ENCODE measurements at places on chromosomes 12 and 14.

- DNase-seq: no peak
Observed at GRCh38 chr12:94721173-94721572, 70.8 kb upstream of the TMCC3 start.

GRCh38 chr12:124904306-124905098 is 9.9 kb downstream of the UBC start:
- no peak for DNase-seq

GRCh38 chr14:70887207-70887681 is 20.0 kb upstream of the PCNX1 start:
- DNase-seq: peak; percentile 25

DNA sequence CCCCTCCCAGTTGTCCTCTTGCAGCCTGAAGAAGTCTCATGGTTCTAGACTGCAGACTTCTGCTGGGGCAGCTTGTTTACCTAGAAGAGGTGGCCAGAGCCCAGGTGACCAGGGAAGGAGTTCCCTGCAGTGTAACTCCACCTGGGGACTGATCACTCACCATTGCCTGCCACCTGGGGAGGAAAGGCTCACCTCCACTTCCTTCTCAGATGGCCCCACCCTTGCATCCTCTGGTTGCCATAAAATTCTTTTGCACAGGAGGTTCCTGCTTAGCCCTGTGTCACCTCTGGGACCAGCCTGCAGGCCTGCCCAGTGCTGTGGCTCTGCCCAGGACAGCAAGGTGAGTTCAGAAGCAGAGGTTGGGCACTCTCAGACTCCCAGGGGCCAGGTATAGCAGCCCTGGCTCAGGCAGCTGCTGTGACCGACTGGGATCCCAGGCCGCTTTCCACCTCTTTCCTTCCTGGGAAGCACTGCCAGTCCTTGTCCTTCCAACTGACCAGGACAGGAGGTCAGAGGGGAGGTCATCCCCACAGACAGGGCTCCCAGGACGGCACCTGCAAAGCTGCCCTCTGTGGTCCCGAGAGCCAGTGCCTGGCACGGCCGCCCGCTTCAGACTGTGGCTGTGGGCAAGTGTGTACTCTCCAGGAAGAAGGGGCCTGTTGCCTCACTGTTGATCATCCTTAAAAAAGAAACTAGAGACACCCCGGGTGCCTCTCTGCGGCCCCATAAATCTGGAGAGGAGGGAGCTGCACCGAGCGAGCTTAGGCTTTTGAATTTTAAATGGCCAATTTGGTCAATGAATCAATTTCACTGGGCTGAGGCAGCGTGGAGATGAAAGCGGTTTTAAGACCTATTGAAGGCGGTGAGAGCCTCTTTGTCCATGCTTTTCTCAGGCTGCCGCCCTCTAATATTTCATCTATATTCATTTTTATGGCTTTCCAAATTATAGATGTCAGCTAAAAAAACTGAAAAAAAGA is 79.5 kb upstream of the C14orf180 start:
- DNase-seq: no peak

DNA sequence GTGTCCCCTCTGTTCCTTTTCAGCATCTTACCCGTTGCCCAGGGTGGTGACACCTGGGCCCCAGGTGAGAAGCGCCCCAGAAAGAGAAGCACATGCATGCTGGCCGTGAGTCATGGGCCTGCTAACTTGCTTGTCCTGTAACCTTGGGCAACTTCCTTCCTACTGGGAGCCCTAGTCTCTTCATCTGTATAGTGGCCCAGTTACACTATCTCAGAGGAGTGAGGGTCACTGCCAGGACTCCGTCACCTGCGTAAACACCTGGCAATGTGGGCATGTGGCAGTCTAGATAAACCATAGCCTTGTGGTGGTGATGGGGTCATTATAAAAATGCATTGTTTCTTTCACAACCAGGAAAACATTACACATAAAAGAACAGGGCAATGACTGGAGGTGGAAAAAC is 125.2 kb downstream of the SLC25A47 start:
- DNase-seq: no peak

DNA sequence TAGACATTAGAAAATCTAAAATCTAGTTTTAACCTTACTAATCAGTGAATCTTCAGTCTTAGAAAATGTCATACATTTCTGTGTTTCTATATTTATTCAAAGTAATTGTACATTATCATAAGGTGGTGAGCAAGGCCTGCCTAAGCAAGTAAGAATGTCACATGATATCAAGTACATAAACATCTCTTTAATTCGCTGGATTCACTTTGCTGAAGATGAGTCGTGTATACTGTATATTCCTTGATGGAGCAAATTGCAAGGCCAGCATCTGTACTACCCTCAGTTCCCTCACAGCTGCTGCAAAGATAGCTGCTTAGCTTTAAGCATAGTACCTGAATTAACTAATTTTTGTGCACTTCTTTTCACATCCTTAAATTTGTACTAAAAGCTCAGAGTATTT is 8.5 kb upstream of the AK7 start:
- no peak for DNase-seq

GRCh38 chr14:64800000-64800399 is 79.7 kb downstream of the SPTB start:
- DNase-seq: peak; percentile 16

DNA sequence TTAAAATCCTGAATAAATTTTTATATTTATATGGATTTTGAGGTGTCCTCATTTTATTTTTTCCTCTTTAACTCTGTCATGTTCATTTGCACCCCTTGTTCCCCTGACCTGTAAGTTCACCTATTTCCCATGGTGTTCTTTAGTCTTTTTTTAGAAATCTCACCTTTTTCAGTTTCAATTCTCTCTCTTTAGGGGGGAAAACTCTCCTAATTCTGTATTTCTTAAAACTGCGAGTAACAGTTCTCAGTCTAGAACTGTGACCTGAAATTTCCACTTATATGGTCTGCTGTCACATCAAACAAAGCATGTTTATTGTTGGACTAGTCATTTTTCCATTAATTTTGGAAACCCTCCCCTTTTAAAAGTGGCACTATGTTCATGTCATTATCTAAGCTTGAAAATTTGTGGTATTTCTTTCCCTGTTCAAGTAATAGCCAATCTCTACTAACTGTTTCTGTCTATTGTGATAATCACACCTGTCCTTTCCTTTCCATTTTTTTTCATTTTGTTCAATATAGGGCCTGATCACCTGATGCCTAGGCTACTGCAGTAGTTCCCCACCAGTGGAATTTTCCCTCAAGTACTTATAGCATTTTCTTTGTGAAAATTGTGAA is 14.0 kb upstream of the FBXO33 start:
- no peak for DNase-seq

DNA sequence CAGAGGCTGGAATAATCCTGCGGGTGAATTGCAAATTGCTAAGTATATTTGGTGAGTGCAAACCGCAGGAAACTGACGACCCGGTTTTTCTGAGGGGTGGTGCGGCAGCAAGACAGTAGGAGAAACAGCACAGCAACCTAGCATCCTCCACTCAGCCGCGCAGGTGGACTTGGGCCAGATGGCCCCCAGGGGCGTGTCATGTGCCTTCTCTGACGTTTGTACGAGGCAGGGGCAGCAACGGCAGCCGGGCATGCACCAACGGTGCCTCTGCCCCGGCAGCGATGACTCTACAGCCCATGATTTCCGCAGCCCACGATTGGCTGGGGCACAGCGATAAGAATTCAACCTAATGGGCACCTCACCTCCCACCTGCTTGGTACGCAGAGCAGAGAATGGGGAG is 11.1 kb upstream of the CLEC2A start:
- DNase-seq: peak; percentile 72

GRCh38 chr14:22463763-22464173 is 125.3 kb downstream of the DAD1 start:
- DNase-seq: no peak

DNA sequence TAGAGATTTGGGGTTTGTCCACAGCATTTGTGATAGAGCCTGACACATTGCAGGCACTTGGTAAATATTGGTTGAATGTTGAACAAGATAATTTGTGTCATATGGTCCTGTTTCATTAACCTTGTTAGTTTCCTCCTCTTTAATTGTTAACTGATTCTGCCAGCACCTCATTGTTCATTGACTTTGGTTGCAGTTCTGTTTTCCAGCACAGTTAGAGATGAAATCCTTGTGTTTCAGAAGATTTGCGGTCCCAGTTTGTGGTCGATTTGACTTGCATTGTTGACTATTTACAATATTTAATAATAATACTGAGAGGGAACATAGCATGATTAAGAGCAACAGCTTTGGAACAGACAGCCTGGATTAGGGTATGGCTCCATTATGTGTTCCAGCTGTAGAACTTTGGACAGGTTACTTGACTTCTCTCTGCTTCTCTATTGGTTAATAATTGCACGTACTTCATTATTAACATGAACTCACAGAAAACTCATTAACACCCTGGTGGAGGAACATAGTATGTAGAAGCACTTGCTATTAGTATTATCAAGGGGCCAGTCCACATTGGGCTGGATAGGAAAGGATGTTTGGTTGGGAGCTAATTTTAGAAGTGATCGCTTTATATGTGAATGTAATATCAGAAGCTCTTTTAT is 8.7 kb downstream of the DRAM1 start:
- DNase-seq: no peak

DNA sequence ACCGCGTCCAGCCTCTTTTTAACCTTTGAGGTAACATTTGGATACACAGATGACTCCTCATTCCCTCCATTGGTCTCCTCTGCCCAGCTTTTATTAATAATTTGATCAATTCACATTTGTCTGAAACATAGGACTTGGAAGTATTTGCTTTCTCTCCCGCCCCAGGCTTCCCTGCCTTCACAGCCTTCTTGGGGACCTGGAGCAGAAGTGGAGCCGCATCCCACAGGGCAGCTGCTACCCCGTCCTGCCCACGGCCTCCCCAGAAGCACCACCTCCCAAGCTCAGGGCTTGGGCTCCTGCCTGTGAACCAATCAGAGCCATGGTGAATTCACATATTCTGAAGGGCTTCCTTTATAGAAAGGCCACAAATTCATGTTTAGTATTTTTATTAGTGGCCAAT is 97.6 kb downstream of the PIWIL1 start:
- DNase-seq: no peak

DNA sequence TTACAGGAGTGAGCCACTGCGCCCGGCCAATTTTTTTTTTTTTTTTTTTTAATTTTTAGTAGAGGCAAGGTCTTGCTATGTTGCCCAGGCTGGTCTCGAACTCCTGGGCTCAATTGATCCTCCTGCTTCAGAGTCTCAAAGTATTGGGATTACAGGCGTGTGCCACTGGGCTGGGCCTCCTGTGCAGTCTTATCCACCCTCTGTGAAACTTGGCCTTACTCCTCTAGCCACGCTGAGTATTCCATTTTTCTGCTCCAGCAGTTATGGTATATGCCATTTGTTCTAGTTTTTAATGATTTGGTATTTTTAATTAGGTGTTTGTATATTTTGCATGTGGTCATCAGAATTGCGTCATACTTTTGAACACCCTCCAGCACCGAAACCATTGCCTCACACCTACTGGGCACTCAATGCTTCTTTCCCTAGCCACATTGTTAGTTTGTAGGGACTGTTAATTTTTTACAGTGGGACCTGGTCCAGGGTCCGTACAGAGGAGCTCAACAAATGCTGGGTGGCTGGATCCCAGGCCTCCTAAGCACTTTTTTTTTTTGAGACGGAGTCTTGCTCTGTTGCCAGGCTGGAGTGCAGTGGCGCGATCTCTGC is 11.4 kb downstream of the RIOX1 start:
- no peak for DNase-seq

- DNase-seq: no peak
Observed at GRCh38 chr12:71125515-71125914, 32.3 kb downstream of the TSPAN8 start.

- DNase-seq: no peak
Observed at GRCh38 chr14:87331991-87332390, 661.0 kb downstream of the GALC start.

- peak; percentile 49 for DNase-seq
Observed at GRCh38 chr14:32332415-32333316, 3.6 kb downstream of the AKAP6 start.

DNA sequence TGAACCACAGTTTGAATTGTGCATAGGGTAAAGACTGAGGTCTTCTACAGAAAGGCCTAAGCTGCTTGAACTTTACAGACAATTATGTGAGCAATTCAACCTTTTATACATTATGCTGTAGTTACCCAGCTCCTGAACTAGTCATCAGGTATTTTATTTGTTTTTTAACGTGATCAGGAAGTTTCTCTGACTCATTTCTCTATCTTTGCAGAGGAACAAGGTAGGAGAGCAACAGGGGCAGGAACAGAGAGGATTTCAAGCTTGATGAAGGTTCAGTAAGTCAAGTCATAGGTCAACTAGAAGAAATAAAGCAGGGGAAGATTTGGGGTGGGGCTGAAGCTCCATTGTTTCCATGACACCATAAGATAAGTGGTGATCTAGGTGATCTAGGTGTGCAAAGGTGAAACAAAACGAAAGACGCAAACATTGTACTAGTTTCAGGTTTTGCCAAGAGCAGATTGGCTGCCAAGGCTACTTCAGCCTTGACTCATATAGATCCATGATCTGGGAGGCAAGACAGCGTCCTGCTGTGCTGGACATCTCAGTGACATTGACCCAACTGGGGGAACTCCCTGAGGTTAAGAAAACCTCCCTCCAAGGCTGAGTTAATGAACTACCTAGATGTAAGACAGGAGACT is 198.1 kb downstream of the DAD1 start:
- DNase-seq: no peak

- no peak for DNase-seq
Observed at GRCh38 chr12:54337280-54337842, 12.4 kb downstream of the COPZ1 start.

DNA sequence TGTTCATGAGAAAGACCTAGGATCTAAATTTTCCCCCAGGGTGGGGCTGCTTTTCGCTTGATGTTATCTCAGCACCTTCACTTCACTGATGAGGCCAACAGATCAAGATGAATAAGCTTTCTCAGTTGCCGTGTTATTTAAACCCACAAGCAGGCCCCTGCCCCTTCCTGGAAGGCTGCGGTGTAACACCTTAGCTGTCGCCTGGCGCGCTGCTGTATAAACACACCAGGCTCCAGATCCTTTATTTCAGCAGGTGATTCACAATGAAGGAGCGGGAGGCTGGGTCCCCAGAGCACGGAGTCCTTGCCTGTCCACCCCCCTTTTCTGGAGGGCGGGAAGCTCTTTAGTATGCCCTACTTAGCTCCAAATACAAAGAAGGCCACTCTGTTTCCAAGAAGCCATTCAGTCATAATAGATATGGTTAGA is 515.4 kb downstream of the FUT8 start:
- DNase-seq: peak; percentile 92

GRCh38 chr12:58871556-58871955 is 48.7 kb downstream of the LRIG3 start:
- no peak for DNase-seq

DNA sequence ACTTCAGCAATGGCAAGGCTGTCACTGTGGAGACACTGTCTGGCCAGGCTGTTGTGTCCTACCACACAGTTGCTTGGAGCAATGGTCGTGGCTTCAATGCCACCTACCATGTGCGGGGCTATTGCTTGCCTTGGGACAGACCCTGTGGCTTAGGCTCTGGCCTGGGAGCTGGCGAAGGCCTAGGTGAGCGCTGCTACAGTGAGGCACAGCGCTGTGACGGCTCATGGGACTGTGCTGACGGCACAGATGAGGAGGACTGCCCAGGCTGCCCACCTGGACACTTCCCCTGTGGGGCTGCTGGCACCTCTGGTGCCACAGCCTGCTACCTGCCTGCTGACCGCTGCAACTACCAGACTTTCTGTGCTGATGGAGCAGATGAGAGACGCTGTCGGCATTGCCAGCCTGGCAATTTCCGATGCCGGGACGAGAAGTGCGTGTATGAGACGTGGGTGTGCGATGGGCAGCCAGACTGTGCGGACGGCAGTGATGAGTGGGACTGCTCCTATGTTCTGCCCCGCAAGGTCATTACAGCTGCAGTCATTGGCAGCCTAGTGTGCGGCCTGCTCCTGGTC is 4.3 kb downstream of the LRP10 start:
- no peak for DNase-seq

Measured in activated CD4-positive, alpha-beta memory T cell treated with anti-CD3 and anti-CD28 coated beads for 36 hours (primary cell).